ENCODE measurements at places on chromosomes 1 and 21.

DNA sequence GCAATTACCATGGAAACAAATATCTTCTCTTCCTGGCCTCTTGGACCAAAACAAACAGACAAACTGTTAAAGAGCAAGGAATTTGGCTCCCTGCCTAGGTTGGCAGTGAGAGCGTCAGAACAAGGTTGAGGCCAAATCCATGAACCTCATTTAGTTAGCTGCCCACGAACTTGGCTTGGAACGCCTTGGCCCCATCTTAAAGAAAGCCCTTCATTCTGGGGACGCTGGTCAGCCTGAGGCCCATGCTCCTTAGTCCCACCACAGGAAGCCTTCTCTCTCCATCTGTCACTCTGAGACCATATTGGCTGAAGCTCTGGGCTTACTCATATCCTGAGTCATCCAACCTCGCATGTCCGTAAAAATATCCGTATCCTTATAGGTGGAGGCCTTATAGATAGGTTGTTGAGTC lies 62.4 kb upstream of the DIRAS3 start:
- peak; percentile 41 for DNase-seq

DNA sequence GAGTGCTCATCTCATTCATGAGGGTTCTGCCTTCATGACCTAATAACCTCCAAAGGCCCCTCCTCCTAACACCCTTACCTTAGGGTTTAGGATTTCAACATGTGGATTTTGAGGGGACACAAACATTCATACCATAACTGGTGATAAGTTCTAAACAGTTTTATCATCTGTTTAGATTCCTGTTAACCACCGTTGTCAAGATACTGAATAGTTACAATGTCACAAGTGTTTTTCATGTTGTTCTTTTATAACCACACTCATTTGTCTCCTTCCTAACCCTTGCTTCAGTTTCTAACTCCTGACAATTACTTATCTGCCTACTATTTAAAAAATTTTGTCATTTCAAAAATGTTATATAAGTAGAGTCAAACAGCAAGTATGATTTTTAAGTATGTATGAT lies 86.0 kb downstream of the NCAM2 start:
- no peak for DNase-seq

GRCh38 chr1:205247130-205247921 lies 19.6 kb downstream of the TMCC2 start:
- DNase-seq = peak; percentile 57

DNA sequence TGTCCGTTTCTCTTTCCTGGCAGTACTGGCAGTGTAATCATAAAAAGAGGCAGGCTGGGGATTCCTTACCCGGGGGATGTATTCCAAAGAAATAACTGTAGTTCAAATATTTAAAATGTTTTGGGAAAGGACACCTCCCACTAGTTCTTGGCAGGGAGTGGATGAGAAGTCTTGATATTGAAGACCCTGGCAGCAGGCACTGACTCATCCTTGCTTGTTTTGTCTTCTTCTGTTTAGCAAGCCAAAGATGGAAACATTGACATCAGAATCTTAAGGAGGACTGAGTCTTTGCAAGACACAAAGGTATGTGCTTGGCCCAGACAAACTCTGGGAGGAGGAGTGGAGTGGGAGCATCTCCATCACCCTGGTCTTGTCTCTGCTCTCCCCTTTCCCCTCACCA lies 639 bp downstream of the IL20 start:
- no peak for DNase-seq

- DNase-seq = no peak
Measured at GRCh38 chr1:52695627-52696026, 2.5 kb downstream of the COA7 start.

DNA sequence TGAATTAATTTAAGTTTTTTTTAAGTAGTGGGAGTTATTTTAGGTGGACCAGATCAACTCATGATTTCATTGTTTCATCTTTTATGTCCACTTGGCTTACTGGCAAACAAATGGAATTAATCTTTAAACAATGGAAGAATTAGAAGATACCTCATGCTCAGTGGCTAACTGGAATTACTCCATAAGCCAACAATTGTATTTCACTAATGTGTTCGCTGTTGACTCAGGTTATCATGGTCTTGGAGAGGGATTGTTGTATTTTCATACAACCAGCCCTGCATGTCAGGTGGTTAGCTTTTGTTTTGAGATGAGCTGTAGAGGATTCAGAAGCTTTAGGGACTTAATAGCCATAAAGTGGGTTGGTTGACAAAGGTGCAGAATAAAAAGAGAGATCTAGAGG lies 57.2 kb upstream of the HMCN1 start:
- DNase-seq = no peak

DNA sequence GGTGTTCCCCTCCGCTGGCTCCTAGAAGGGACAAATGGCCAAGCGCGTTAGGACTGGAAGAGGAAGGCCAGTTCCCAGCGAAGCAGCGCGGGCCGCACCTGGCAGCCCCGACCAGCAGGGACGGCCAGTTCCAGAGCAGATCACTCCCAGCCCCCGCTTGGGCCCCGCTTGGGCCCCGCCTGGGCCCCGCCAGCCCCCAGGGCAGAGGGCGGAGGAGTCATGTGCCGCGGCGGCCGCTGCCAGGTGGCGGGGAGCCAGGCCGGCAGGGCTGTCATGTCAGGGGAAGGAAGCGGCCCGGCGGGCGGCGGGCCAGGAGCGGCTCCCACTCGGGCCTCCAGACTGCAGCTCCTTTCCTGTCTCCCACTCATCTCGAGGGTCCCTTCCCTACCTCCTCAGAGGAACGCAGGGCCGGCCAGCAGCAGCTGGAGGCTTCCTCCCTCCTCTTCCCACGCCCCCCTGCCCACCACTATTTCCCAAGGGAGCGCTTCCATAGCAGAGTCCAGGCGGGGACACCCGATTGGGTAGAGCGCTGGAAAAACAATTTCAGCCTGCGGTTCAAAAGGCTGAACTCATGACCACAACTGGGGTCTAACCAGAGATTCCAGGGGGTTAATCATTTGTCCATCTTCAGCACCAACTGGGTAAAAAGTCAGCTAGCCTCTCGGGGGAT lies 16.5 kb downstream of the ZNF697 start:
- DNase-seq = peak; percentile 87

GRCh38 chr1:107196973-107197562 lies 56.2 kb downstream of the NTNG1 start:
- no peak for DNase-seq

- DNase-seq = peak; percentile 67
Measured at GRCh38 chr1:51535006-51535592, 16.0 kb upstream of the EPS15 start.

DNA sequence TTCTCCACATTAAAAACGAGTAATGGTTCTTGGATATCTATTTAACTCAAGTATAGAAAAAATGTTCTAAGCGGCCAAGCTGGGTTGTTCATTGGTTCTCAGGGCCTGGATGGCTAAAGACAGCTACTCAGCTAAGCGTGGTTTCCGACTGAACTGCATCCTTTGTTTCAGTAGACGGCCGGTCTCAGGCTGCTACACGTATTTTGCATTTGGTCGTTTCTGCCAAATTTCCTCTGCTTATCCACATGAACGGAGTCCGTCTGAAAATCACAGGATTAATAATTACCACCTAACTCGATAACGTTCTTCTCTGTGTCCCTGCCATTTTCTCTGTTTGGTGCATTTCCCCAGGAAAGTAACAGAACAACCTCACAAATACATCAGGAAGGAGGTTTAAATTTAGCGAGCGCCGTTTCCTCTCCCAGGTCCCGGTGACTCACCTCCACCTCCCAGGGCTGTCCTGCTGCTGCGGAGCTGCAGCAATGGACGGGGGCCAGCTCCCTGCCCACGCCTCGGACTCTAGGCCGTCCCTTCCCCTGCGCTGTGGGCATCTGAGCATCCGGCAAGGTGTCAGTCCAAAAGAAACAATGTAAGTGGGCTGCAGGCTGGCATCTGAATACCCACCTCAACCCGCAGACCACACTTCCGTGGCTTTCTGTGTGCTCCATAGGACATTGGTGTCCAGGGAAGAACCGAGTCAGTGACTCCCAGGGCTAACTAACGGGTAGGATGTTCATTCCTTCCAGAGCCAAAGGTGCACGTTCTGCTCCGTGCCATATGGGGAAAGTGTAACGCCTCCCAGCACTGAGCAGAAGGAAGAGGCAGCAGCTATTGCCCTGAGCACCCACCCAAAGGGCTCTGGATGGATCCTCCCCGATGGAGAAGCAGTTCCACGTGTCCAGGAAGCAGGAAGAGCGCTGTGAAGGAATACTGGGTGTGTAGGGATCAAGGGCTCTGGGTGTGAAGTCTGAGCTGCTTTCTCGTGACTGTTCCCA lies 4.1 kb upstream of the GABRD start:
- no peak for DNase-seq

DNA sequence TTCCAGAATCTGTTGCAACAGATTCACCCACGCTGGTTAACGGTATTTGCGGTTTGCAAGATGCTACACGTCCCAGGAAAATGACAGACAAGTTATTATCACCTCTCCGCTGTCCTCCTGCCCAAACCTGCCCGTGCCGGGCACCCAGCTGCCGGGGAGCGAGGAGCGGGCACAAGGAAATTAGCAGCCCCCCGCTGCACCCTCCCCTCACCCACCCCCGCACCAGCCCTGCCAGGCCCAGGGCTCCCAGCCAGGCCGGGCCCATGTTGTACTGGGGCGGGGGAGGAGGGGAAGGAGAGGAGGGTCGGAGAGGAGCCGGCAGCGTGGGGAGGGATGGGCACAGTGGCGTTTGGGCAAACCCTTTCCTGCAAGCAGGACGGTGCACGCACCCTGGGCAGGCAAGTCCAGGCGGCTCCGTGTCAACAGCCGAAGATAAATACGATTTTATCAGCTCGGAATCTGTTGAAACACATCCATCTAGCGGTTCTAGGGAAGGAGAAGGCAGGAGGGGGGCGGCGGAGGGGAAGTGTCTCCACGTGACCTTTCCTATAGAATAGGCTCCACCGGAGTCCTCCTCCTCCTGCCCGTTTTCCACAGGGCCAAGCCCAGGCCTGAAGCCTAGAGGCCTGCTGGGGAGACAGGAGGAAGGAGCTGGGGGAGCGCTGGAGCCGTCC lies 35.1 kb upstream of the CCDC27 start:
- DNase-seq = no peak

GRCh38 chr1:2474104-2474844 lies 1.8 kb upstream of the PLCH2 start:
- DNase-seq = no peak

GRCh38 chr1:75134647-75135572 lies 722 bp downstream of the LHX8 start:
- no peak for DNase-seq

Data from AG08396 (cell line).